ENCODE measurements at places on chromosomes 1 and 21. TPM values are rescaled to one million over a fixed set of nuclear protein-coding genes. Genes with fewer than 3 reads are reported as not detected.

GJA4 gene
- 2.0 TPM for total RNA-seq

RIPK4 gene
- 93.5 TPM for total RNA-seq

TNFRSF8 gene
- 0.76 TPM for total RNA-seq

FAM131C gene
- 1.6 TPM for total RNA-seq

GLIS1 gene
- total RNA-seq: not detected

ADGRL4 gene
- total RNA-seq: 3.2 TPM

NOS1AP gene
- total RNA-seq: 0.82 TPM

GRCh38 chr1:232471250-232471649 is 158.7 kb downstream of the SIPA1L2 start:
- DNase-seq: no peak

GRCh38 chr1:178050084-178050483 is 43.8 kb upstream of the RASAL2 start:
- DNase-seq: no peak

GRCh38 chr1:53088616-53089300 is 26.7 kb downstream of the PODN start:
- no peak for DNase-seq

DNA sequence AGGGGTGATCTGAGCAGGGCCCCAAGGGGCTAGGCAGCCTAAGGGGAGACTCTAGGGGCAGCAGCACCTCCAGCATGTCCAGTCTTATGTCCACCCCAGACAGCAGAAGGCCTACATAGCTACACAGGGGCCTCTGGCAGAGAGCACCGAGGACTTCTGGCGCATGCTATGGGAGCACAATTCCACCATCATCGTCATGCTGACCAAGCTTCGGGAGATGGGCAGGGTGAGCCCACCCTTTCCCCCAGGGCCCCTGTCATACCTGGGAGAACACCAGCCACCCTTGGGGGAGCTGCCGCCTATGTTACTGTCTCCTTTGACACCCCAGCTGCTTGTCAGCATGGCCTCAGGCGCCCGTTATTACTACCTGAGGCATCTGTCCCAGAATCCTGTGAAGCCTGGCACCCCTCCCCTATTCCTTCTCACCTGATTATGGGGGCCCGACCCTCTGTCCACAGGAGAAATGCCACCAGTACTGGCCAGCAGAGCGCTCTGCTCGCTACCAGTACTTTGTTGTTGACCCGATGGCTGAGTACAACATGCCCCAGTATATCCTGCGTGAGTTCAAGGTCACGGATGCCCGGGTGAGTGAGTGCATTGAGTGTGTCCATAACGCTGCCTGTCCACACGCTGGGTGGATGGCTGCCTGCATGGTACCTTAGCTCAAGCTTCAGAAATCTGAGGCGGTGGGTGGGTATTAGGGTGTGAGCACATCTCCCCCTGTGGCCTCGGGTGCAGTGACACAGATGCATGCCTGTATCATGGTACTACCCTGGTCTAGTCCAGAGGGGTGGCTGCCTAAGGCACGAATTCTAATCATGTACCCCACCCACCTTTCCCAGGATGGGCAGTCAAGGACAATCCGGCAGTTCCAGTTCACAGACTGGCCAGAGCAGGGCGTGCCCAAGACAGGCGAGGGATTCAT is 29.7 kb upstream of the KDM4A start:
- no peak for DNase-seq

DNA sequence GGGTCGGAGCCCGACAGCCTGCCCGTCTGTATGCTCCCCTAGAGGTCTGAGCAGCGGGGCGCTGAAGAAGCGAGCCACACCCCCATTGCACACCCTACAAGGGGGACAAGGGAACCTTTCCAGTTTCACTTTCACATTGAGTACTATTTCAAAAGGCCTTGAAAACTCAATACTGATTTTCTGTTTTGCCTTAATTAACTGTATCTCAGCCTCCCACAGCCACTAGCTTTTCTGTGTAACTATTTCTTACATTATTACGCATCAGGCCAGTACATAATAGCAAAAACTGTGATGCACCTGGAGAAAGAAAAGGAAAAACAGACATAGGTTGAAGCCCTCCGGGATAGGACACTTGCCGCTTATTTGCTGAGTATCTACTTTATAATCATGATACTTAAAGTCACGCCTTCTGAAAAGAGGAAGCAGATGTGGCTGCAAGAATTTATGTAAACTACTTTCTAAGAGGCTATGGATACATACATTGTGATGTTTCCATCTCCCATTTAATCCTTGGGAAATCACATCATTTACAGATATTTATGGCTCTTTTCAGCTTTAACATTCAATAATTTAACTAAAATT is 1719.5 kb downstream of the MRPL39 start:
- no peak for DNase-seq

GRCh38 chr1:7614576-7615074 is 156.5 kb upstream of the VAMP3 start:
- no peak for DNase-seq

GRCh38 chr1:15258833-15259621 is 12.0 kb downstream of the FHAD1 start:
- DNase-seq: no peak

DNA sequence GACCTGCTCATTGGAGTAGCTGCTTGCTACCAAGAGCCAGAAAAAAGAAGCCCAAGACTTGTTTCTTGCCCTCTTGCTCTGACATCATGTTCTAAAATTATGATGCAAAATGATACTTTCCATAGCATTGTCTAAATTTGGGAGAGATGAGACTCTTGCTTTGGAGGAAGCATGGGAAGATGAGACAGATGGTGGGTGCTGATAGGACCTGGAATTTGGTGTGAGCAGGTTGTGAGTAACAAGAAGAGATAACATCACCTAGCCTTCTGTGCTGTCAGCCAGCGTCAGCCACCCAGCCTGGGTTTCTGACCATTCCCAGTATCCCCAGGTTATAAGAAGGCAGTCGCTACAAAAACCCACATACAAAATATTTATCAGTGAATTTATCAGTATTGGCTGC is 67.1 kb upstream of the GCLM start:
- no peak for DNase-seq

DNA sequence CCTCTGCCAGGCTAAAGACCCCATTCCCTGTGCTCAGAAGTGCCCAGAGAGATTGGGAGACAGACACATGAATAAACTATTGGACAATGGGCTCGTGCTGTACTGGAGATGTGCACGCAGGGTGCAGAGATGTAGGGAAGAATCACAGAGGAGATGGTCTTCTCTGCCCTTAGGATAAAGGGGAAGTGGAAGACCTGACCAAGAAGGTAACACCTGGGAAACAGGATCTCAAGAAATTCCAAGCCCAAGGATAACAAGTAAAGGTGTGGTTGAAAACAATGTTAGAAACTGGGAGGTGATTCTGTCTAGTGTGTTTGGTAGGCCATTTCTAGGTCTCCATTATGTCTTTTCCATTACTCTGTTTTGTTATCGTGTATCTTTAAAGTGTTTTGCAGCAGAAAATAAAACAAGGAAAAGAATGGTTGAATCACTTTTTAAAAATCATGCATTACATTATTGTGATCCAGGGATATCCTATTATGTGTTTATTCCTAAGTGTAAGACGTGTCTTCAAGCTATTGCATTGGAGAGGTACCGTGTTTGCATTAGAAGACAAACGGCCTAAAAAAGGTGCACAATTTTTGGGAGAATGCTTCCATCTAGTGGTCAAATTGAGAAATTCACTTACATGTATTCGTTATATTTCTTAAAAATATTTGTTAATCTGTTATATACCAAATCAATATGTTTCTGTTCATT is 40.8 kb upstream of the KCTD3 start:
- DNase-seq: no peak
